Mammary epithelial cell (primary cell): ENCODE measurements at places on chromosomes 5 and 9. TPM values are rescaled to one million over a fixed set of nuclear protein-coding genes. Genes with fewer than 3 reads are reported as not detected.

The STX17 gene
- 22.0 TPM for total RNA-seq

The FOXI1 gene
- not detected for total RNA-seq

GRCh38 chr5:173920866-173921555, 32.9 kb downstream of the CPEB4 start:
- DNase-seq, result no peak

DNA sequence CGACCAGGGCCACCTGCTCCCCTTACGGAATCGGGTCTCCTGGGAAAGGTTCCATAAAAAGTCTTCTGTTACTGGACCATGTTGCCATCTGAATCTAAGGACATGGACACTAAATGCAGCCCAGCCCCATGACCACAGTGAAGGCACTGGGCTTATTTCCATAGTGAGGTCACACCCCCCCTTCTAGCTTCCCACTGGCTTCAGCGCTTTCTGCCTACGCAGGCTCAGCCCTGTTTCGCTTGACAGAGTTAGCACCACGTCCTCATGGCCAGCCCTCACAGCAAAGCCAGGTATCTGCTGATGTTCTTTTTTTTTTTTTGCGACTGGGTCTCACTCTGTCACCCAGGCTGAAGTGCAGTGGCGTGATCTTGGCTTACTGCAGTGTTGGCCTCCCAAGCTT, 14.1 kb downstream of the UCK1 start:
- no peak for DNase-seq

The ZNF484 gene
- total RNA-seq, result 12.7 TPM

GRCh38 chr9:6230037-6230780, 14.6 kb downstream of the IL33 start:
- peak; percentile 85 for DNase-seq

GRCh38 chr9:116721944-116722343, 34.8 kb downstream of the TRIM32 start:
- no peak for DNase-seq

DNA sequence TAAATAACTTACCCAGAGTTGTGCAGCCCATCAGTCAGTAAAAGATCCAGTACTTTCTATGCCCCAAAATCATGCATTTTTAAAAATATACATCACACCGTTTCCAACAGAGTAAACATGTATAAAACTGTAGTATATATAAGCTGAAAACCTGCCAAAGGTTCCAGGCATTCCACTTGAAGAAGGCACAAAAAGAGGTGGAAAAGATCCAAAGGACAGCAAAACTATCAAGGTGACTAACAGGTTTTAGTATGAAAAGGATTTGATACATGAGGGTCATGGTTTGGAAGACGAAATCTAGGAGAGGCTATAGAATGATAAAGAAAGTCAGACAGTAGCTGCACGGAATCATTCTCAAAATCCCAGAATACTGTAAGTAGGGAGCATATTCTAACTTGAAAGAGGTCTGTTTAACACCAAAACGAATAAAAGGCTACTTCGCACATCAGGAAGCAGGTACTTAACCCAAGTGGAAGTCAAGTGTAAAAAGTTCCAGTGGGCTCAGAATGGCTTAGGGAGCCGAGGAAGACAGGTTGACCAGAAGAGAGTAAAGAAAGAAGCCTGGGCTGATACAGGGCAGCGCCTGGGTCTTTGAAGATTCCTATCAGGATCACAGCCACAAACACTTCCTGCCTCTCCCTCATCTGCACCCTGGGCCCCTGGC, 207.2 kb downstream of the ADAMTS12 start:
- no peak for DNase-seq

GRCh38 chr5:111580956-111581355, 68.6 kb upstream of the STARD4 start:
- no peak for DNase-seq

DNA sequence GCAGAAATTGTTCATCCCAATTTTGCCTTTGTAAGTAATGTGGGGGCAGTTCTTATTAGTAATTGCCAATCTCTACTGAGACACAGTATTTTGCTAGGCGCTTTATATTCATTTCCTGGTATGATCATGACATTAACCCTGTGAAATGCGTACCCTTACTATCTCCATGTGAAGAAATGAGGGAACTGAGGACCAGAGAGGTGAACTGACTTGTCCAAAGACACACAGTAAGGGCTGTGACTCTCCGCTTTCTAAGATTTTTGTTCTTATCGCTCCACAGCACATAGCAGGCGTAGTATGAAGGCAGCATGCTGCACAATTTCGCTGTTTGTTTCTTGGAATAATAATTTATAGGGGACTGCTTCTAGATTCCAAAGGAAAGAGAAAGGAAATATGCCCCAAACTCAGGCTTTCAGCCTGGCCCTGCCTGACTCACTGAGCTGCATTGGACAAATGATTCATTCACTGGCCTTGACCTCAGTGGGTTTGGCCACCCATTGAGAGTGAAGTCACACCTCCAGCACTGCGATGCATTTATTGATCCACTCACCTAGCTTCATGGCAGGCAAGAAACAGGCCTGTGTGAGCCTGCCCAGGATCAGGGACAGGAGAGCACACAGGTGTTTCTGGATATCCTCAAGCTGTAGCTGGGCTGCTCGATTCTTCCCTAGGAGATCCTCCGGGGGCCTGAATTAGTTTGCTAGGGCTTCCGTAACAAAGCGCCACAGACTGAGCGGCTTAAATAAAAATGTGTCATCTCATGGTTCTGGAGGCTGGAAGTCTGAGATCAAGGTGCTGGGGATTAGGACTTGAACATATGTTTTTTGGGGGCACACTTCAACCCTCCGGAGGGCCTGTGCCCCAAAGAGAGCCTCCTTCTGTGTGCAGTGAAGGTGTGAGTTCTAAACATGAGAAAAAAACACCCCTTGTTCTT, 7.2 kb upstream of the DUSP1 start:
- DNase-seq, result peak; percentile 97

The CNTNAP3B gene
- total RNA-seq, result 16.6 and 22.8 TPM in 2 replicates

DNA sequence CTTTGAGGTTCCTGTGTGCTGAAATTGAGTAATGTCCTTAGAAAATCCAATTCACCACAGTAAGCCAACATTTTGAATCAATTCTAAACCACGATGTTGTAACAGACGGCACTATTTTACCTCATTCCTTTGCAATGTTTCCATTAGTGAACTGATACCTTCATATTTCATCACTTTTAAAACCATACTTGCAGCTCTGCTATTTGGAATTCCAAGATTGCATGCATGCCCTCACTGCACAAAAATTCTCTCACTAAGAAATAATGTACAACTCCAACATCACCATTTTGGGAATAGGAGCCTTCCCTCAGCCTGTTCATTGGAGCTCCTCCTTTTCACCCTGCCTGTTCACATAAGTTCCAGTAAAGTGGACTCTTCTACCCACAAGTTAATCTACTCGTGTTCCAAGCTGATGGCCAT, 74.8 kb upstream of the TGFBR1 start:
- peak; percentile 53 for DNase-seq

The MYOZ3 gene
- total RNA-seq, result not detected

- DNase-seq, result no peak
Observed at GRCh38 chr5:161314033-161314432, 232.5 kb downstream of the GABRB2 start.

- no peak for DNase-seq
Observed at GRCh38 chr9:96391021-96391765, 7.7 kb upstream of the SLC35D2 start.

The PLAC8L1 gene
- 0.96 TPM in 1 of 2 replicates, not detected in the other for total RNA-seq

DNA sequence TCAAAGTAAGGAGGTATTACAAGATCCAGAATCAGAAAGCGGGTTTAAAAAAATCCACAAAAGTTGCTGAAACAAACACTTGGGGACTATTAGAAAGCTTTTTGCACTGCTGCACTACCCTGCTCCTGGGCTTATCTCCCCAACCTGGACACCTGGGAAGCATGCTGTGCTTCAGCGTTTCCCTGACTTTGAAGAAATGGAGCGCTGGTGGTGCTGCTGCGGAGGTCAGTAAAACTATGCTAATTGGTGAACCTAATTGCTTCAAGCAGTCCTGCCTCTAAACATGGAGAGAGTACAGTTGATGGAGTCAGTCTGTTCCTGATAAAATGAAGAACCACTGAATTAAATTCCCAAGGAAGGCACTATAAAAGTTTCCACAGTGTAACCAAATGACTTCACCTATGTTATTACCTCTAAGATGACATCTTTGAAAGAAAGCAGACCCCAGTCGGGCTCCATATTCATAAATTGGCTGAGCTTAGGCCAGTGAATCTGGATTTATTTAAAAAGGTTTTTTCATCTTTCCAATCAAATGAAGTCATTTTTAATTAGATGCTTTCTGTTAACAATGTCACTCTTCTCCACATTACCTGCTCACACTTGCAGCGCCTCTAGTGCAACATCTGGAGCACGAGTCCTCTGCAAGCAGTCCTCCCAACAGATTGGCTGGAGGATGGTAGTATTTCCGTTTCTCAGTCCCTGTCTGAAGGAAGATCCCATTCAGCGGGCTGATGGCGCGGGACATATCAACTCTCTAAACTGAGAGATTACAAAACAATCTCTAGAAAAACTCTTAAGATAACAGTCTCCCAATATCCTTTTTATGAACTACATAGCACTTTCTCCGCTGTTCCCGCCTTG, 11.5 kb downstream of the NR2F1-AS1 start:
- DNase-seq, result no peak

The DCAF12 gene
- 30.6 and 39.0 TPM in 2 replicates for total RNA-seq

The TRIM32 gene
- total RNA-seq, result 19.4 and 28.1 TPM in 2 replicates

DNA sequence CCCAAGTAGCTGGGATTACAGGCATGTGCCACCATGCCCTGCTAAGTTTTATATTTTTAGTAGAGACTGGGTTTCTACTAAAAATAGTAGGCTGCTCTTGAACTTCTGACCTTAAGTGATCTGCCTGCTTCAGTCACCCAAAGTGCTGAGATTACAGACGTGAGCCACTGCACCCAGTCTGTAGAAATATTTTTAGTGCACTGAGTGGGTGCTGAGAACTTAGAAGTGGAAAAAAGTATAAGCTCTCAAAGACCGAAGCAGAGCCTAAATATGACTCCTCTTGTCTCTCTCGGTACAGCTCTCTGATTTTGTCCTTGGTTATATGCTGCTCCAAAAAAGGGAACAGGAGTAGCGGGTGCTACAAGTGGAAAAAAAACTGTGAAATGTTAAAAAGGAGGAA, 353.8 kb upstream of the IZUMO3 start:
- DNase-seq, result no peak

The PCDHGB3 gene
- total RNA-seq, result 0.72 and 1.8 TPM in 2 replicates

- DNase-seq, result no peak
Observed at GRCh38 chr9:129582855-129583254, 38.0 kb downstream of the C9orf50 start.

DNA sequence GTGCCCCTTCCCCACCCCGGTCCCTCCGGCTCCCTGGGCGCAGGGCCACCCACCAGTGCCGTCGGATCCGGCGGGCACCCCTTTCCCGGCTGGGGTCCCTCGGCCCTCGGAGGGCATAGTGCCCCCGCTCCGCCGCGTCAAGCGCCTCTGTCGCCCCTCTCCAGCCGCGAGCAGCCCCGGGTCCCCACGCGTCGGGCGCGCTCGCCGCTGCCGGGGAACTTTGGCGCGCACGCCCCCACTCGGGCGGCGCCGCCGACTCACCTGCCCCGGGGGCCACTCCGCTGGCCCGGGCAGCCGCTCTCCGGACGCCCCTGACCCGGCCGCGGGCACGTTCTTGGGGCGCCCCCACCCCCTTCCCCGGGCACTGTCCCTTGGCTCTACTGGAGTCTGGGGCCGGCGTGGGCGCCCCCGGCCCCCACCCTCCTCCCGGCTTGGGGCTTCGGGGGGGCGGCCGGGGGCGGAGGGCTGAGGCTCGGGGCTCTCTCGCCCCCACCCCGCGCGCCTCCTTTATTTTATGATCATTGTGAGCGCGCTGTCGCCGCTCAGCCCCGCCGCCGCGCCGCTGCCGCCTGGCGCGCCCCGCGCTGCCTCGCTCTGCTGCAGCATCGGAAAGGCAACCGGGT, 1.1 kb upstream of the FAM78A start:
- DNase-seq, result no peak

The PCDH12 gene
- total RNA-seq, result 0.17 TPM

The LVRN gene
- 0.07 and 0.16 TPM in 2 replicates for total RNA-seq

DNA sequence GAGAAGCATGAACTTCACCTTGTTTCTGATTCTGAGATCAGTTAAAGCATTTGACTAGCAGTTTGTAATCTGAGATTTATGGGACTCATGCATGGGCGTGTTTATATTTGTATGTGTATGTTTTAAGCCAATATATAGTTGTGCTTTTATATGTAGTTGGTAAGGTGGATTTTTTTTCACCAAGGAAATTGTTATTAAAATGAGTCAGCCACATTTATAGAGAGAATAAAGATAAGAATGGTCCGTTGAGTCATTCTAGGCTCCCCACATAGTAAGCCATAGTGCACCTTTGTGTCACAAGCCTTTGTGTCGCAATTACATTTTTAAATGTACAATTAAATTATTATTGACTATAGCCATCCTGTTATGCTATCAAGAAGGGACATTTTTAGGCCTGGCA, 89.0 kb downstream of the NLN start:
- peak; percentile 87 for DNase-seq

- DNase-seq, result peak; percentile 19
Observed at GRCh38 chr9:72362118-72362531, 2.9 kb downstream of the ZFAND5 start.

The PCDHB7 gene
- 0.67 TPM for total RNA-seq

DNA sequence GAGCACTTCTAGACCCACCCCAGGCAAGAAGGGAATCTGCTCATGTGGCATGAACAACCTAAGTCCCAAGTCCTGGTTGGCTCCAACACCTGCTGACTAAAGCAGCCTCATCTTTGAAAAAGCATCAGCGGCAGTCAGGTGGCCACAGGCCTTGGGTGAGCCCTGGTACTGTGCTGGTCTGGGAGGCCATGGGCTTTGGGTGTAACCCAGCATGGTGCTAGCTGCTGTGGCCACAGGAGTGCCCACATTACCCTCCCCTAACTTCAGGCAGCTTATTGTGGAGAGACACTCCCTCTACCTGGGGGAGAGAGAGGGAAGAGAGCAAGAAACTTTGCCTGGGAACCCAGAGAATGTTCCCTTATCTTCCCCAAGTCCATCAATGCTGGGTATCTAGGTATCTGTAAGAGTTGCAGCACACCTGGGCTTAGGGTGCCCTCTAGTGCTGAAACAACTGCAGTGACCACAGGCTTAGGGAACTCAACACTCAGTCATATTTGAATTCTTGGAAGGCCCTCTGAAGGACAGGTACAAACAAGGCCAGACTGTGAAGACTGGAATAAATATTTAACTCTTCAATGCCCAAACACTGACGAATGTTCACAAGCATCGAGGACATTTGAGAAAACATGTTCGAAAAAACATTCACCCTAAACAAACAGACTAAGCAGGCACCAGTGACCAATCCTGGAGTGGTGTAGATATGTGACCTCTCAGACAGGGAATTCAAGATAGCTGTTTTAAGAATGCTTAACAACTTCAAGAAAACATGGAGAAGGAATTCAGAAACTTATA, 69.9 kb upstream of the OR2K2 start:
- peak; percentile 56 for DNase-seq

The GLDC gene
- 1.2 and 1.9 TPM in 2 replicates for total RNA-seq

- DNase-seq, result no peak
Observed at GRCh38 chr5:155978850-155979249, 348.1 kb upstream of the SGCD start.
